ENCODE measurements at places on chromosomes 11 and 22. TPM values are rescaled to one million over a fixed set of nuclear protein-coding genes. Genes with fewer than 3 reads are reported as not detected.

Gene PHOX2A
- total RNA-seq: not detected

Gene MMP10
- not detected for total RNA-seq

Gene FXYD6
- 12.8 TPM for total RNA-seq

Gene NRGN
- 2.0 TPM for total RNA-seq

Gene NRXN2
- total RNA-seq: 3.2 TPM

Gene CHST1
- 2.2 TPM for total RNA-seq

Gene PAMR1
- 2.6 TPM for total RNA-seq

Gene PARVG
- 92.0 TPM for total RNA-seq

Gene OR9G1
- not detected for total RNA-seq

Gene BEST1
- total RNA-seq: 11.3 TPM

Gene NXPE4
- not detected for total RNA-seq

Gene CYB5R2
- 5.2 TPM for total RNA-seq

Gene BUD13
- 12.8 TPM for total RNA-seq

Gene ART5
- total RNA-seq: not detected

Gene GLYATL1
- not detected for total RNA-seq

Gene NAA40
- 8.6 TPM for total RNA-seq

Gene PKDREJ
- total RNA-seq: not detected

Gene INPP5J
- not detected for total RNA-seq

Gene PRRG4
- 1.1 TPM for total RNA-seq

Gene KCNJ4
- not detected for total RNA-seq

Gene SLC43A3
- total RNA-seq: 84.8 TPM

Gene OR51T1
- total RNA-seq: not detected

Gene FREY1
- 3.0 TPM for total RNA-seq

Gene CYP2D6
- total RNA-seq: not detected

Gene PRAME
- not detected for total RNA-seq

Gene MEI1
- 10.9 TPM for total RNA-seq

Gene KIRREL3
- total RNA-seq: not detected

Gene KCNJ1
- not detected for total RNA-seq

Gene PHF21B
- 0.16 TPM for total RNA-seq

Gene ABCG4
- not detected for total RNA-seq

Gene LIF
- not detected for total RNA-seq

Gene WBP2NL
- total RNA-seq: 1.1 TPM

Gene OR2D2
- total RNA-seq: not detected

Gene HOATZ
- total RNA-seq: not detected

Gene LMNTD2
- 1.2 TPM for total RNA-seq

Gene APOA1
- not detected for total RNA-seq
